Lung (tissue), 17 donors: ENCODE measurements at places on chromosomes 7 and 10. TPM values are rescaled to one million over a fixed set of nuclear protein-coding genes. Genes with fewer than 3 reads are reported as not detected.

The AGR3 gene
- total RNA-seq: 195 TPM

The CNNM1 gene
- 0.52 TPM for total RNA-seq

The OR2A12 gene
- not detected for total RNA-seq

The ERVW-1 gene
- 0.25 TPM for total RNA-seq

The MTERF1 gene
- total RNA-seq: 11.5 TPM

DNA sequence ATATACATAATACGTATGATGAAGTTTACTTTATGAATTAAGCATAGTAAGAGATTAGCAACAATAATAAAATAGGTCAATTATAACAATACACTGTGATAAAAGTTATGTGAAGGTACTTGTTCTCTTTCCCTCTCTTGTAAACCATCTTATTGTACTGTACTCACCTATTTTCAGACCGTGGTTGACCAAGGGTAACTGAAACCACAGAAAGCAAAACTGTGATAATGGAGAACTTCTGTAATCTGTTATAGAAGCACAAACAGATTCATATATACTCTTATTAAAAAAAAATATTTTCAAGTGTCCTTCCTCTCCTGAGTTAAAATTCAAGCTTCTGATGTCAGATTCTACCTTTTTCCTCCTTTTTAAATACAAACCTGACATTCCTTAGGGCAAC, 1247.8 kb upstream of the SORCS1 start:
- no peaks in the 10 kb centered on the region for H3K36me3 ChIP-seq
- no peaks in the 10 kb centered on the region for H3K4me1 ChIP-seq
- DNase-seq: no peak
- no peaks in the 10 kb centered on the region for H3K27me3 ChIP-seq
- H3K27ac ChIP-seq: no peak overlapping the region
- H3K4me3 ChIP-seq: no peak overlapping the region

DNA sequence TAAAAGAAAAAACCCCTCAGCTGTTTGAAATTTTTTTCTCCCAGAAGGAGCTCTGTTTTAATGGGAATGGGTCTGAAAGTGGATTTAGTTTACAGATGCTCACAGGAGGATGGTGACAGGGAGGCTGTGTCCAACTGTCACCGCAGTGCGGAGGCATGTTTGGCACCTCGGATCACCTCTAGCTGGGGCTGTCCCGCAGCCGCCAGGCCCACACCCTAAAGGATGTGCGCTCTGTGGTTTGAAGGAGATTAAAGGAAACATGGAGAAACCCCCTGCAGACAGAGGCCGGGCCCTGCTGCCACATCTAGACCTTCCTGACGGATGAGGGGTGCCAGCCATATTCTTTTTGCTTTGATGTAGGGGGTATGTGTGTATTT, 160.6 kb downstream of the DNAJB6 start:
- no peak overlapping the region for H3K27ac ChIP-seq
- no peak overlapping the region for H3K4me3 ChIP-seq
- DNase-seq: no peak
- no peaks in the 10 kb centered on the region for H3K4me1 ChIP-seq
- H3K27me3 ChIP-seq: no peaks in the 10 kb centered on the region

DNA sequence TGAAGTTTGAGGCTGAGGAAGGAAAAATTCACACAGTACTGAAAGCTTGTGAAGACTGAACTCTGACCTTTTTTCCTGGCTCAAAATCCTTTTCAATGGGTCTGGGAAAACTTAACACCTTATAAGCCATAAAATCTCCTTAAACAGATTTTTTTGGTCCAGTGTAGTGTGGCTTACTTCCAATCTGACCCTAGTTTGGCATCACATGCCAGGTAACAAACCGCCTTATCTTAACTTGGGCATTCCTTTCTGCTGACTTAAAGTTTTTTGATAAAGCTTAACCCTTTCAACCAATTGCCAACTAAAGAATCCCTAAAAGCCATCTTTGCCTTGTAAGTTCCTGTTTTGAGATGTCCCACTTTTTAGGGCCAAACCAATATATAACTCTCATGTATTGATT, 13.2 kb upstream of the ITPRID1 start:
- no peaks in the 10 kb centered on the region for H3K4me1 ChIP-seq
- no peaks in the 10 kb centered on the region for H3K27me3 ChIP-seq
- DNase-seq: no peak
- no peaks in the 10 kb centered on the region for H3K36me3 ChIP-seq

DNA sequence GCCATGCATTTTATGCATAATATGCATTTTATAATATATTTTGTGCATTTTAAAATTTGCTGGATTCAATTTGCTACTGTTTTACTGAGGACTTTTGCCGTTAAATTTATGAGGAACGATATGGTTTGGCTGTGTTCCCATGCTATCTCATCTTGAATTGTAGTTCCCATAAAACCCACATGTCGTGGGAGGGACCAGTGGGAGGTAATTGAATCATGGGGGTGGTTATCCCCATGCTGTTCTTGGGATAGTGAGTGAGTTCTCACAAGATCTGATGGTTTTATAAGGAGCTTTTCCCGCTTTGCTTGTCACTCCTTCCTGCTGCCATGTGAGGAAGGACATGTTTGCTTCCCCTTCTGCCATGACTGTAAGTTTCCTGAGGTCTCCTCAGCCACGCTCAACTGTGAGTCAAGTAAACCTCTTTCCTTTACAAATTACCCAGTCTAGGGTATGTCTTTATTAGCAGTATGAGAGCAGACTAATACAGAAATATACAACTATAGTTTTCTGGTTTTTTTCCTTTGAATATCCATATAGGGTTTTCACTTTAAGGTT, 201.4 kb upstream of the SH2B2 start:
- H3K4me1 ChIP-seq: no peaks in the 10 kb centered on the region
- H3K4me3 ChIP-seq: no peak overlapping the region
- no peaks in the 10 kb centered on the region for H3K27me3 ChIP-seq
- H3K36me3 ChIP-seq: peaks cover 4% of the 10 kb centered on the region
- no peak for DNase-seq
- no peak overlapping the region for H3K27ac ChIP-seq

DNA sequence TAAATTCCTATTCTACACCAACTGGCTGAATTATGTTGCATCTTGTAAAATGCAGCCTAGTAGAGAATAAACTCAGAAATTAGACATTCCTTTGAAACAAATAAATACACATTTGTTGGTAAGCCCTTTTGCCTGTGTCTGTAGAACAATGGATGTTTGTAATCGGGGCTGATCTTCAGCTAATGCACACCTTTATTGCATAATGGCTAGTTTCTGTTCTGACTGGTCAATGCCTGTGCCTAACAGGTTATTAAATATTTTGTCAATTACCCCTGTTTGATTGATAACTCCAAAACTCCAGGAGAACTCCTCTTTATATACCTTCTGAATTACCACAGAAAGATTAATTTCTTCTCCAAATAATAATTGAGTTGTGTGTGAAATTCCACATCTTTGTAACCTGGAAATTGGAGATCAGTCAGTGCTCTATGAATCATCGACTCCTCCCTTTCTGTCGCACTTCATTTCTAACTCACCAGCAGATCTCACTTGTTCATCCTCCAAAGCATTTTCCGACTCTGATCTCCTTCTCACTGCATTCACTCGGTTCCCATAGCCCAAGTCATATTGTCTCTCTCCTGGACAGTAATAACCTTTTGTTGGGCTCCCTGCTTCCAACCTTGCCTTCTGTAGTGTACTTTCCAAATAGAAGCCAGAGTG, 196.0 kb upstream of the FZD1 start:
- no peaks in the 10 kb centered on the region for H3K36me3 ChIP-seq
- no peak for DNase-seq
- H3K27me3 ChIP-seq: no peaks in the 10 kb centered on the region
- H3K27ac ChIP-seq: no peak overlapping the region
- H3K4me3 ChIP-seq: no peak overlapping the region

DNA sequence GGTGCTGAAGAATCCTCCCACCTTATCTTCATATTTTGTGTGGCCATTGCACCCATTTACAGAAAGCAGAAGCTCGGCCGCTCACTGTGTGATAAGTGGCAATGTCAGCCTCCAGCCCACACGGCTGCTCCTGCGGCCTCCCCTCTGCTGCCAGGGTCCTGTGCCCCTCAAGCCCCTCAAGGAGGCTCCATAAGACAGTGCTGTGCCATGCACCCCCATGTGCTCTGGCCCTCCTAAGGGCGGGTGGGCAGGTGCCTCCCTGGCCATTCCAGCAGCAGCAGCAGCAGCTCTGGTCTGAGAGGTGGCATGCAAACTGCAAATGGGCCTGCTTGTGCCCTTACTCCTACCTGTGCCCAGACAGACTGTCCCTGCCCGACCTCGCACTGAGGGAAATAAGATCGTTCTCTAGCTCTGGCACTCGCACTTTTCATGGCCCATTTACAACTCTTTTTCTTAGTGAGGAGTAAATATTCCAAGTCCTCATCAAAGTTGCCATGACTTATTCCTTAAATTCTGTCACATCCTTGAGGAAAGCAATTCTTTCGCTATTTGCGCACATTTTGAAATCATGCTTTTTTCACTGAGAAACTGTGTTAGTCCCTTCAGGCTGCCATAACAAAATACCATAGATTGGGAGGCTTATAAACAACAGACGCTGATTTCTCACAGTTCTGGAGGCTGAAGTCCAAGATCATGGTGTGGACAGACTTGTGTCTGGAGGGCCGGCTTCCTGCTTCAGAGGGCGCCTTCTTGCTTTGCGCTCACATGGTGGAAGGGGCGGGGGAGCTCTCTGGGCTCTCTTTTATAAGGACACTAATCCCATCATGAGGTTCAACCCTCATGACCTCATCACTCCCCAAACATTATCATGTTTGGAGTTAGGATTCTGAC, 187.8 kb downstream of the COBL start:
- H3K4me1 ChIP-seq: no peaks in the 10 kb centered on the region
- H3K4me3 ChIP-seq: no peak overlapping the region
- DNase-seq: no peak
- H3K27ac ChIP-seq: no peak overlapping the region
- no peaks in the 10 kb centered on the region for H3K36me3 ChIP-seq
- H3K27me3 ChIP-seq: no peaks in the 10 kb centered on the region

GRCh38 chr7:132354527-132354926, 221.7 kb downstream of the PLXNA4 start:
- no peak overlapping the region for H3K27ac ChIP-seq
- H3K4me1 ChIP-seq: no peaks in the 10 kb centered on the region
- H3K36me3 ChIP-seq: no peaks in the 10 kb centered on the region

DNA sequence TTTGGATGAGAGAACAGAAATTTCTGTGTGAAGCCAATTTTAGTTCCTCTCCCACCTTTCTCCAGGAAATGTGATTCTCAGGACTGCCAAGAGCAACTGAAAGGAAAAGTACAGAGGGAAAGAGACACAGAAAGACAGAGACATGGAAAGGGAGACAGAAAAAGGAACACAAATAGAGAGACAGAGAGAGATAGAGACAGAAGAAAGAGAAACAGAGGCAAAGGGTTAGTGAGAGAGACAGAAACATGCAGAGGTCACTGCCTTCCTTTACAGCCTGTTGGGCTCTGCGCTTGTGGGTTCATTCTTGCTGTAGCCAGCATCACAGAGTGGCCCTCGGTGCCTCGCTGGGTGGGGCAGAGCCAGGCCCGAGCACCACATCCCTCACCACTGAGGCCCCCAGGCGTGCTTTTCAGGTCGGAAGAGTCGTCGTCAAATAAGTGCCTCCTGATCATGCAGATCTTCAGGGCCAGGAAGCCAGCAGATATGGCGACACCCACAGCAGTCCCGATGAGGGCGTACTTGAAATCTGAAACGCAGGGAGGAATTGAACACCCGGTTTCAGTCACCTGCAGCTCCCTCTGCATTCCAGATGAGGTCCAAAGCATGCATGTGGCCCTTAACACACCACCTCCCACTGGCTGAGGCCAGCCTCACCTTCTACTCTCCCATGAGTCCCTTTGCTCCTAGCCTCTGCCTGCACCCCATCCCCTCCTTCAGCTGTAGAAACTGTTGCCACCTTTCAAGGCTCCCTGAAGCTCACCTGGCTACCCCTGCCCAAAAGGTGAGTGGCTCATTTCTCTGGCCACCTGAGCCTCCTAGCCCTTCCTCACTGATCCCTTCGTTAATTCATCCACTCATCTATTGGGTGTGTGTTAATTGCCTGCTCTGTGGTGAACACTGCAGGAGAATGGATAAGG, 21.4 kb downstream of the TMEM273 start:
- no peaks in the 10 kb centered on the region for H3K27me3 ChIP-seq
- no peak overlapping the region for H3K4me3 ChIP-seq
- DNase-seq: peak; percentile 15
- no peak overlapping the region for H3K27ac ChIP-seq
- H3K4me1 ChIP-seq: no peaks in the 10 kb centered on the region
- H3K36me3 ChIP-seq: no peaks in the 10 kb centered on the region

GRCh38 chr10:71244431-71245419, 32.4 kb downstream of the UNC5B start:
- no peaks in the 10 kb centered on the region for H3K27me3 ChIP-seq
- H3K4me3 ChIP-seq: no peak overlapping the region
- peak; percentile 98 for DNase-seq
- H3K4me1 ChIP-seq: peaks cover 45% of the 10 kb centered on the region
- H3K36me3 ChIP-seq: no peaks in the 10 kb centered on the region

DNA sequence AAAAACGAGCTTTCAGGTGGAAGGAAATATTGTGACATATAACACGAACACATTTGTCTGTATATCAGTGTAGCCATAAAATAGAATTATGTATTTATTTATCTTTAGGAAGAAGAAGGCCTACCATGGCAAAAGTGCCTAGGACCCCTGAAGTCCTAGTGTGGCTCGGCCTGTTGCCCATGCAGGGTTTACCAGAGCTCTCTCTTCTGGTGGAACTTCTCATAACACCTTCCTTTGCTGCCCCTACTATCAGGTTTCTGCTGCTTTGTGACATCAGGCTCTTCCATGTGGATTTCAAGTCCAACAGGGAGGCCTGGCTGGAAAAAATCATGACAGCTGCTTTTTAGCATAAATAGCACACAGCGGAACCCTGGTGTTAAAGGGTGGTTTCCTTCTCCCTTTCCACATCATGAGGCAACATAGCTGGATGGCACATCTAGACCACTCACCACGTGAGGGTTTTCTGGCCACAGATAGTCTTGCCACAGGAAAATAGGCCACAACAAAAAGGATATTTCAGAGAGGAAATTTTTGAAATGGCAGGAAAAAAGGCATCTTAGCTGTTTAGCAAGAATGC, 44.8 kb upstream of the ADO start:
- no peaks in the 10 kb centered on the region for H3K36me3 ChIP-seq
- no peak overlapping the region for H3K4me3 ChIP-seq
- no peak for DNase-seq
- no peak overlapping the region for H3K27ac ChIP-seq
- no peaks in the 10 kb centered on the region for H3K27me3 ChIP-seq

DNA sequence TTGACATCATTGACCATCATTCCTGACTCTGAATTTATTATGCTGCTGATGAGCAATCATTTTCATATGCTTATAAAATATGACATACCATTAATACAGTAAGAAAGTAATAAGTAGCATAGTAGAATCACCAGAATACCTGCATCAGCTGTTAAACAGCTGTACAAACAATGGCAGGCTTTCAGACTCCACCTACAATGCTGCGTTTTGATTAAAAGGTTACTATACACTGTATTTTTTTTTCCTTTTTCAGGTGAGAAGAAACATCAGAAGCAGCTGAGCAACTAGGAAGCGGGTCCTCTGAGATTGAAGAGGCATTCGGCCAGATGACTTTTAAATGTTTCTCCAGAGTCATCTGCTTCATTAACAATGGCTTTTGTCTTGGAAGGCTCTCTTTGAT, 7.1 kb downstream of the ASNS start:
- no peaks in the 10 kb centered on the region for H3K4me1 ChIP-seq
- peaks cover 12% of the 10 kb centered on the region for H3K36me3 ChIP-seq
- no peak for DNase-seq
- no peaks in the 10 kb centered on the region for H3K27me3 ChIP-seq
